ENCODE measurements at places on chromosomes 16 and 17. TPM values are rescaled to one million over a fixed set of nuclear protein-coding genes. Genes with fewer than 3 reads are reported as not detected.

APRT gene
- total RNA-seq, result 231 TPM

EPOP gene
- 19.9 TPM for total RNA-seq

HSPB9 gene
- not detected for total RNA-seq

DNA sequence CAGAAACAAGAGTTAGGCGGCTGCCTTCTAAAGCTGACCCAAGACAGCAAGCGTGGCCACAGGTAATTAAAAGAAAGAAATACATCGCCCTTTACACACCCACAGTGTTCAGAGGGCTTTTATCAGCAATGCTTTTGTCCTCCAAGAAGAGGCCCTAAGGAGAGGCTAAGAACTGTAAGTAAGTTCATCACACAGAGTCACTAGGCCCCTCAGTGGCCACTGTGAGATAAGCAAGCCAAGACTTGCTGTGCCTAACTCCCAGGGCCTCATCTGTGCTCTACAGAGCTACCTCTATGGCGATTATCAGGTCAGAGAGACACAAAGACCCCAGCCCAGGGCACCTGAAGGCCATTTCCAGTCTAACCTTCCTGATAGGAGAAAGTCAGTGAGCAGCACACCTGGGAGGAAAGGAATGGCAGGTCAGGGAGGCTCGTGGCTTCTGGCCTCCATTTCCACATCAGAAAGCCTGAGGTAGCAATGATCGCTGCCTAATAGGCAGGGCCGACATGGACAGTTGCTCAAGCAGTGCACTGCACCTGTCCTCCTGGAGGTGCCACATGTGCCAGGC, 545.2 kb upstream of the CDH11 start:
- H3K4me1 ChIP-seq, result no peaks in the 10 kb centered on the region
- no peaks in the 10 kb centered on the region for H3K36me3 ChIP-seq
- H3K27me3 ChIP-seq, result no peaks in the 10 kb centered on the region
- no peak for DNase-seq
- H3K4me3 ChIP-seq, result no peak overlapping the region

DNA sequence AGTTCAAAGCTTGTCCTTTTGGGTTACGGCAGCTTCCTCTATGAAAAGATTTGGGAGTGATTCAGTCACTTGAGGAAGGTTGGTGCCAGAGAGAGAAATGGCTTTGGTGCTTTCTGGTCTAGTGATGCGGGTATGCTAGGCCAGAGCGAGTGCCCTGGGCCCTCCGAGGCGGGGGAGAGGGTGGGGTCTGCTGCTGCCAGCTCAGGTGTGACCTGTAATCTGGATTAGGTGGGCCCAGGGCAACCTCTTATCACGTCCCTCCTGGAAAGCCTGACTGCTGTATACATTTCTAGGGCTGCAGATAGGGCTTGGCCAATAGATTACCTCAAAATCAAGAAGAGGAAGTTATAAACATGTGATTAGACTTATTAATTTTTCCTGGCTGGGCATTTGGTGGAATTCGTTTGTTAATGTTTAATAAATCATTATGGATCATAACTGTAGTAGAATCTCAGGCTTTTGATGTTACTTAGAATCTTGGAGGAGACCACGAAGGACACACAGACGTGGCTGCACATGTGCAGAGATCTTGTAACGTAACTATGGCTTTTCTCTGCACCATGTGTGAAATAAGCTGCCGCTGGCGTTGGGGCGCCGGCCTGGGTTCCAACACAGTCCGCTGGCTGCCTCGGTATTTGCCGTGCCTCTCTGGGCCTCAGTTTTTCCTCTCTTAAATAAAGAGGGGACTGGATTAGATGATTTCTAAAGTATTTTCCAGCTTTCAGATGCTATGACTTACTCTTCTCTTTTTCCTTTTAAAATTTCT, 1.2 kb downstream of the IRF8 start:
- H3K27ac ChIP-seq, result no peak overlapping the region
- H3K4me3 ChIP-seq, result no peak overlapping the region
- no peaks in the 10 kb centered on the region for H3K4me1 ChIP-seq
- H3K27me3 ChIP-seq, result peaks cover 18% of the 10 kb centered on the region
- H3K36me3 ChIP-seq, result no peaks in the 10 kb centered on the region
- no peak for DNase-seq

DNA sequence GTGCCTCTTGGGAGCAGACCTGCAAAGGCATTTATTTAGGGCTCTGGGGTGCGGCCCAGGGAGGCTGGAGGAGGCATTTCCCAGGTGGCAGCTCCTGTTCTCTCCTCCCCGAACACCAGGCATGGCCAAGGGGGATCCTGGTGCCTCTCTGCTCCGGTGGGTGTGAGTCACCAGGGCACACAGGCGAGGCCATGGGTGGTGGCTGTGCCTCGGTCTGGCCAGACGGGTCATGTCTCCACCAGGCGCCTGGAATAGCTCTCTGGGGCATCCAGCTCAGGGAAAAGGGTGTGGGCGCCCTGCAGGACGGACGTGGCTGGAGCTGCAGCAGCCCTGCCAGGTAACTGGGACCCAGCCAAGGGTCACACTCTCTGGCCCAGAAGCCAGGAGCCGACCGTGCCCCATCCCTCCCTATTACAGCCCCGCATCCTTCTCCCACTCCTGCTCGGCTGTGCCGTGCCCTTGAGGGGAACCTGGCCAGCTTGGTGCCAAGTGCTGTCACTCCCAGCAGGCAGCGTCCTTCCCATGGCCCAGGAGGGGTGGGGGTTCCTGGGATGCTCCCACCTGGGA, 25.8 kb downstream of the SOX8 start:
- no peaks in the 10 kb centered on the region for H3K27me3 ChIP-seq
- DNase-seq, result no peak
- no peak overlapping the region for H3K4me3 ChIP-seq
- no peaks in the 10 kb centered on the region for H3K36me3 ChIP-seq
- H3K27ac ChIP-seq, result no peak overlapping the region
- H3K4me1 ChIP-seq, result peaks cover 12% of the 10 kb centered on the region

Measured in Panc1 (cell line).